NCI-H446 (cell line): ENCODE measurements at places on chromosomes 3 and 15.

GRCh38 chr3:72018343-72018984 is 233.5 kb upstream of the PROK2 start:
- DNase-seq = no peak

- no peak for DNase-seq
Observed at GRCh38 chr15:90807074-90807785, 61.2 kb upstream of the FURIN start.

- DNase-seq = no peak
Observed at GRCh38 chr15:67100801-67101581, 35.6 kb downstream of the SMAD3 start.

- no peak for DNase-seq
Observed at GRCh38 chr3:28986922-28987321, 293.9 kb upstream of the RBMS3 start.

GRCh38 chr3:101311676-101312075 is 8.7 kb downstream of the IMPG2 start:
- no peak for DNase-seq

GRCh38 chr3:152626226-152626625 is 208.7 kb upstream of the P2RY1 start:
- no peak for DNase-seq

DNA sequence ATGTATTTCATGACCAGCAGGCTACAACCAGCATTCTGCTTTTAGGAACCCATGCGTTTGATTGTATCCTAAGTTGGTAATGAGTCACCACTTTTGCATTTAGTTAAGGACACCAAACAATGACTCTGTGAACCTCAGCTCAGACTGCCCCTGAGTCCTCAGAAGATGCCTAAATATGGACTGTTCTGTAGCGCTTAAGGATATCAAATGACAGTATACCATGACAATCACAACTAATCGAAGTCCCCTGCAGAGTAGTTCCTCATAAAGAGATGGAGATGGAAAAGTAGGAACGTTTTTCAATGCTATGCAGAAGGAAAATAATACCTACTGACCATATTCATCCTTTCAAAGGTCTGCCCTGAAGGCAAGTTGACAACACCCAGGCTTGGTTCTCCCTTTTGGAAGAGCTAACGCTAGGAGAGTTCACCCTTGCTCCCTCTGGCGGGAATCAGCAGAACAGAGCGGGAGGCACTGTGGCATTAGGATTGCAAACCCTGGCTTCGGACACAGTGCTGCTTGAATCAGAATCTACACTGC is 508.6 kb downstream of the FHIT start:
- no peak for DNase-seq

GRCh38 chr3:108227131-108227530 is 4.9 kb upstream of the IFT57 start:
- DNase-seq = no peak

DNA sequence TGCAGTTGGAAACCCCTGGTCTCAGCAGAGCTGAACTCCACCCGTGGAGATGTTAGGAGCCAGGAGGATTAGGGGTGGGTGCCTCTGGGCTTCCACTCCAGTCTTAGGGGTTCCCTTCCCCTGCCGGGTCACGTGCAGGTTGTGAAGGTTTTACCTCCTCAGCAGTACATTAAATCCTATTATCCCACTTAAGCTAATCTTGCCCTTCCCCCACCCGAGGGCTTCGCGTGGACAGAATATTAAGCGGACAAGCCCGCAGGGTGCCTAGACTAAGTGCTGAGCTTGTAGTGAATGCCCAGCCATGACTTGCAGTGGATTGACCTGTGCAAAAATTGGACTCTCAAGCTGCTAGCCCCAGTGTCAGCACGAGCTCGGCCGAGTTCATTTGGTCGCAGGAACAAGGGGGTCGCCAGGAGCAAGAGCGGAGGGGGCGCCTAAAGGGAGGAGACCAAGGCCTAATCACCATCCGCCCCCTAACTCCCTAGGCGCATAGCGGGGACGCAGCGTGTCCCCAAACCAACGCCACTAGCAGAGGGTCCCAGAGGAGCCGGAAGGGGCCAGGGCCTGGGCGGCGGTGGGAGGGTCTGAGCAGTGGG is 498 bp upstream of the SEMA4B start:
- DNase-seq = no peak

DNA sequence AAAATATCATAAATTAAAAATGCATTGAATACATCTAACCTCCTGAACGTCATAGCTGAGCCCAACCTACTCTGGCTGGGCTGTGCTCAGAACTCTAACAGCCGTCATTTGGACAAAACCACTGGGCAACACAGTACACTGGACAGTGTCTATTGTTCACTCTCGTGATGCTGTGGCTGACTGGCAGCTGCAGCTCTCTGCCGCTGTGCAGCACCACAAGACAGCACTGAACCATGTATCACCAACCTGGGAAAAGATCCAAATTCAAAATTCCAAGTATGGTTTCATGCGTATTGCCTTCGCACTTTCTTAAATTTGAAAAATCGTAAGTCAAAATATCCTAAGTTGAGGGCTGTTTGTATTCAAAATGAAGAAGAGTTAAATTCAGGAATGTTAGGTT is 145.1 kb upstream of the CNTN4 start:
- no peak for DNase-seq

GRCh38 chr3:42539871-42540714 is 37.6 kb downstream of the VIPR1 start:
- no peak for DNase-seq

GRCh38 chr3:61199843-61200242 is 51.4 kb downstream of the FHIT start:
- DNase-seq = no peak

DNA sequence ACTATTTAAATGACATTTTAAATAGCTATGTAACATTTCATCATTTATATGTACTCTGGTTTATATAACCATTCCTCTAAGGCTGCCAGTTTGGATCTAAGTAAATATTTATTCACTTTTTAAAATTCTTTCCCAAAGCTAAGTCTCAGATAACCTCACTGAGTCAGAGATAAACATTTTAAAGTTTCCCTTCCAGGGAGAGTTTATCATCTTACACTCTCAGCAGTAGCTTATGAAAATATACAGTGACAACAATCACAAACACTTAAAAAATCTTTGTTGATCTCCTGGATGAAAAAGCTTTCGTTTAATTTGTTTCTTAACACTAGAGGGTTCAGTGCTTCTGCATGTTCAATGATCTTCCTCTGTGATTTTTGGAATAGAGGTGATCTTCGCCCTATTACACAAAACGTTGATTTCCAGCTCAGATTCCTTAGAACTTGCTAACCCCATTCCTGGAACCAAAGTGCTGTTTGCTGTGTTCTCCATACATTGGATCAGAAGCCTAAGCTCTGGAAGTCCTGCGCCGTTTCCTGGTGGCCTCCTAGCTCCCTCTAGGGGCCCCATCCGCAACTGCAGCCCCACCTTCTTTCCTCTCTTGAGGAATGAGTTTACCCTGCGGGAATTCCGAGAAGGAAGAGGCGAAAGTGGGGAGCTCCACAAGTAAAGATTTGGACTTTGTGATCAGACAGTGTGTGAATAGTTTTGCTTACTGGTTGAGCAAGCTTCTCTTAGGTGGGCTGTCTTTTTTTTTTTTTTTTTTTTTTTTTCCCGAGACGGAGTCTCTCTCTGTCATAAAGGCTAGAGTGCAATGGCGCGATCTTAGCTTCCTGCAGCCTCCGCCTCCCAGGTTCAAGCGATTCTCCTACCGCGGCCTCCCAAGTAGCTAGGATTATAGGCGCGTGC is 29.3 kb upstream of the SACM1L start:
- no peak for DNase-seq

GRCh38 chr15:34812369-34812768 is 17.0 kb upstream of the ACTC1 start:
- DNase-seq = no peak
